ENCODE measurements at places on chromosomes 1 and 21.

- DNase-seq, result no peak
Measured at GRCh38 chr1:206025283-206025820, 1.7 kb upstream of the CTSE start.

DNA sequence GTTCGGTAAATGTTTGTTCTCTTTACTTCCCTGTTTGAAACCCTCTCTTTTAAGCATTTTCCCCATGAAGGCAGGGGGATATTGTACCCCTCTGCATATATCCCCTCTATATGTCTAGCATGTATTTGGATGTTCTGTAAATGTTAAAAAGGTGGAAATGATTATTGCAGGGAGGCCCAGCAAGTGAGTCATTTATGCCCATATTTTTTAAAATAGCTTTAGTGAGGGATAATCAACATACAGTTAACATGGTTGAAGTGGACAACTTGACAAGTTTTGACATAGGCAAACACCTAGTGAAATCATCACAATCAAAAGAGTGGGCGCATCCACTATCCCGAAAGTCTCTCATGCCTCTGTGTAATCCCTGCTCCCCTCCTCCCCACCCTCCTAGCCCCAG, 20.8 kb upstream of the RGS16 start:
- DNase-seq, result no peak

- DNase-seq, result peak; percentile 97
Measured at GRCh38 chr21:34888569-34889319, 160.4 kb downstream of the RUNX1 start.

GRCh38 chr21:41406340-41406739, 19.7 kb upstream of the MX1 start:
- DNase-seq, result no peak

GRCh38 chr1:116529199-116529631, 41.6 kb downstream of the CD58 start:
- no peak for DNase-seq

DNA sequence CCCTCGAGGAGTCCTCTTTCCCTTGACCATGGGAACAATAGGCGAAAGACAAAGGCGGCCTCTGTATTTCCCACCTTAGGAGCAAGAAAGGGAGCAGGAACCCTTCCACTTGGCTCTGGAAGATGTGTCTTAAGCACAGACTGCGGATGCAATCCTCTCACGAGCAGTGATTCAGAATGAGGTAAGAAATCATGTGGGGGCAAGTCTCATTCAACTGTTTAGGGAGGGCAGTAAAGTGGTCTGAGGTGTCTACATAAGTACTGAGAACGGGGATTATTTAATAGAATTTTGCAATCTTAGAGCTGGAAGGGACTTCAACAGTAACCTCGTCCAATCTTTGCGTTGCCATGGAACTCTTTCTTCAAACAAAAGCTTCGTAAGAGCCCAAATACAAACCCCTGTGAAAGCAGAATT, 1.6 kb upstream of the DYRK3 start:
- DNase-seq, result peak; percentile 36

DNA sequence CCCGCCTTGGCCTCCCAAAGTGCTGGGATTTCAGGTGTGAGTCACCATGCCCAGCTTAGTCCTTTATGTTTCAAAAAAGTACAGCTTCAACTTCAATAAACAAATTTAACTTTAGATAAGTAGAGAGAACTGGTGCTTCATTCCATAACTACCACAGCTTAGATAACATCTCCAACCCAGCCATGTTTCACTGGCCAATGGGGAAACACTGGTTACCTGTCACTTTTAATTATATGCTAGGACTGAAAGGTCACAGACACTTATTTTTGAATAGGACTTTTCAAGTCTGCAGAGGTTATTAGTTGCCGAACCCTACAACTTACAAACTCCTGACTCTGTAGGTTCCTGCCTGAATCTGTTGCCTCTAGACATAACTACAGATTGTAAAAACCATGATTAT, 56.5 kb upstream of the ST6GALNAC3 start:
- no peak for DNase-seq

GRCh38 chr1:212528501-212528900, 80.1 kb upstream of the ATF3 start:
- no peak for DNase-seq

DNA sequence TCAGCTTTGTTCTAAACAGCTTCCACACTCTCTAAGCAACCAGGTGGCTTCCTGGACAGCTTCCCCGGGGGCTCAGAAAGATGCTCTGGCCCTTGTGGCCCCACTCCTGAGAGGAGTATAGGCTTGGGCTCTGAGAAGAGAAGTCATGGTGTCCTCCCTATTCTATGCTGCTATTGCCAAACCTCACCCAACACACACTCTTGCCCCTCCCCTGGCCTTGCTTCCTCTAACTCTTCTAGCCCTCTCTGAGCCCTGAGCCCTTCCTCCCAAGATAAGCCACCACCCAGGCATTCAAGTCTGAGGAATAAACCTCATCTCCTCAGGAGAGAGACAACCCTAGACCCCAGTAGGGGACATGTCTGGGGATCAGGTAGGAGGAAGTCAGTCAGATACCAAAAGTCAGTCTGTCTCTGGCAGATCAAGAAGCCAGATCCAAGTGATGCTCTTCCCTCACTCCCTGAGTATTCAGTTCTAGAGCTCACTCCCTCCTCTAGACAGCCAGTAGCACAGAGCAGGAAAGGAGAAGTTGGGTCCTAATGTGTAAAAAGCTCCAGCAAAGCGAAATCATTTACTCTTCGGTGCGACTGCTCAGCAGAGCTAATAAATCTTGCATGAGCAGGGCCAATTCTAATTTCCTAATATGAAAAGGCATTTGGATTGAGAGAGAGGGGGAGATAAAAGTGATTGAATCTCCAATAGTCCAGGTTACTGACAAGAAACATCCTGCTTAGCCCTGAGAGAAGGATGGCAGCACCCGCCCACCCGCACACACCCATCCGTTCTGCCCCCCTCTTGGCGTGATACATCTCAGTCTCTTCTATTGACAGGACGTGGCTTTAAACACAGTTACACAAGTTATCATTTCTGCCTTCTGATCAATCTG, 50.5 kb downstream of the DMAP1 start:
- peak; percentile 8 for DNase-seq

DNA sequence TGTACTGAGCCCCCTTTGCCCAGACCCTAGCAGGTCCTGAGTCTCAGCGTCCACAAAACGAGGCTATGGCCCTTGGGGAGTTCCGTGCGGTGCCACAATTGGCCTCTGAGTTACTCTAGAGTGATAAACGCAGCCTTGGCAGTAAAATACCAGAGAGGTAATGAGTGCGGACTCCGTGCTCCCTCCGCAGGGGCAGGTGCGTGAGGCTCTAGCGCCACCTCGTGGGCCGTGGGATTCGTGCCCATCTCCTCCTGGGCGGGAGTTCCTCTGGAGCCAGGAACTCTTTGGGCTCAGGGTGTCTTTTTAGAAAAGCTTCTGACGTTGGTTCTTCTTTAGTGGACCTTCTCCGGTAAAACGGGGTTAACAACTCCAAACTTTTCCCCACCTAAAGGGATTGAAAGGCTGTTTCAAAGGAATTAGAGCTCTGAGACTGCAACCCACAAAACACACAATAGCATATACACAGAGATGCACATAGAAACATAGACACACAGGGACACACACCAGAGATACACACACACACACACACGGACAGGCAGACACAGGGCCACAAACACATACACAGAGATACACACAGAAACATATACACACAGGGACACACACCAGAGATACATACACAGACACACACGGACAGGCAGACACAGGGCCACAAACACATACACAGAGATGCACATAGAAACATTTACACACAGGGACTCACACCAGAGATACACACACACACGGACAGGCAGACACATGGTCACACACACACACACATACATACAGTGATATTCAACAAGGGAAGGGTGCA, 99.4 kb downstream of the KCNJ15 start:
- peak; percentile 76 for DNase-seq

GRCh38 chr1:36328088-36328480, 4.6 kb upstream of the EVA1B start:
- no peak for DNase-seq

DNA sequence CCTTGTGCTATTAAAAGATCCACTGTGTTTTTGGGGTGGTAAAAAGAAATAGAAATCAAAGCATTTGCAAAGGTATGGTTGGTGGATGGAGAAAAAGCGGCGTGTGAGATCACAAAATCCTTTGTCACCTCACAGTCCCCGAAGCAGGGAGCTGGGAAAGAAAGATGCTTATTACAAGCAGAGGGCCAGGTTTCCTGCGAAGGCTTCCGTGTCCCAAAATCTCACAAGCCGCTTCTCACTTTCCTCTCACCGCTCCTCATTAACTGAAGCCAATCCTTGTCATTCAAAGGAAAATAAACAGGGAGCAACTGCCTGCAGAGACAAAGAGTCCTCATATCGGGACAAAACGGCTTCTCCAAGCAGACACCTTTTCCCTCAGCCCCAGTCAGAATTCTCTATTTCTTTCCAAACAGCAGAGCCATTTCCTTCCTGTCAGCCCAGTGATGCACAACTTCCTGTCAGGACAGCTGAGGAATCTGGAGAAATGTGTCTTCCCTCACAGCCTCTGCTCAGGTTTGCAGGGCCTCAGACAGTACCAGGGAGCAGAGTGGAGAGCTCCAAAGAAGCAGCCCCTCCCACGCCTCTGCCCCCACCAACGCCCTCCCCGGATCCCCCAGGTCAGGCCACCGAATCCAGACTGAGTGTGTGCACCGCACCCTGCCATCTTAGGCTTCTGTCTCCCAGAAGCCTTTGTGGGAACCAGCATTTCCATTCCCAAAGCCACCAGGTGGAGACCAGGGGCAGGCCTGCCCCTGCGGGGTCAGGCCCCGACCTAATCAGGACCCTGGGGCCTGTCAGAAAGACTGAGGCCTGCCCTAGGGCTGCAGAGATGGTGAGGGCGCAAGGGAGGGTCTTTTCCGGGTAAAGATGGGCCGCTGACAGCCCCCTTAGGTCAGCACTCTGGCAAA, 29.6 kb downstream of the KCNN3 start:
- DNase-seq, result peak; percentile 39

- no peak for DNase-seq
Measured at GRCh38 chr21:15682977-15683376, 46.8 kb upstream of the USP25 start.

- DNase-seq, result no peak
Measured at GRCh38 chr1:217585577-217585976, 45.3 kb downstream of the GPATCH2 start.

DNA sequence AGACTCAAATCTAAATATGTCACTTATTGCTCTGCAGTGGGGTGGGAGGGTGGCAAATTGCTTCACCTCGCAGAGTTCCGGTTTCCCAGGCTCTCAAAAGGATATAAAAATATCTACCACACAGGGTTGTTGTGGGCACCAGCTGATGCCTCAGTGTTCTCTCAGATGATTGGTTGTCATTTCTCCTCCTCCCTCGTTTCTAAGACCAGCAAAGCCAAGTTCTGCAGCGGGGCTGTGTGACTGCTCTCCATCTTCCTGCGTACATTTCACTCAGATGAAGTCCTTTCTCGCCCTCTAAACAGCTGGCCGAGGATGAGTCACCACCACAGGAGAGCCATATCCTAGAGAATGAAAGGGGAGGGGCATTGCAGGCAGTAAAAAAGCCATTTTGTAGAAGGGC, 35.0 kb upstream of the VWA5B1 start:
- peak; percentile 35 for DNase-seq

DNA sequence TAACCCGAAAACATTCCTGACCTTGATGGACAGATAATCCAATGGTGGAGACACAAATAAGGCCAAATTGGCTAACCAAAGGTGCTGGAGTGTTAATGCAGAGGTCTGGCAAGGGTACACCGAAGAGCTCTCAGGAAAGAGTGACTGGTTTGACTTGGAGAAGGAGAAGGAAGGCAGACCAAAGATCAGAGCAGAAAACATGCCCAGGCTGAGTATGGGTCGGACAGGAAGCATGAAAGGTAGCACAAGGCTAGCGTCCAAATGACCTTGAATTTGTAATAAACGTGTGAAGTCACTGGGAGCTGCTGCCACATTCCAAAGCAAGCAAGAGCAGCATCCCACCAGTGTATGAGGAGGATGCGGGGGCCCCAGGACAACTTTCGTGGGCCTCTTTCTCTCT, 45.7 kb downstream of the APP start:
- no peak for DNase-seq

- no peak for DNase-seq
Measured at GRCh38 chr1:109668123-109668775, 392 bp downstream of the GSTM2 start.

DNA sequence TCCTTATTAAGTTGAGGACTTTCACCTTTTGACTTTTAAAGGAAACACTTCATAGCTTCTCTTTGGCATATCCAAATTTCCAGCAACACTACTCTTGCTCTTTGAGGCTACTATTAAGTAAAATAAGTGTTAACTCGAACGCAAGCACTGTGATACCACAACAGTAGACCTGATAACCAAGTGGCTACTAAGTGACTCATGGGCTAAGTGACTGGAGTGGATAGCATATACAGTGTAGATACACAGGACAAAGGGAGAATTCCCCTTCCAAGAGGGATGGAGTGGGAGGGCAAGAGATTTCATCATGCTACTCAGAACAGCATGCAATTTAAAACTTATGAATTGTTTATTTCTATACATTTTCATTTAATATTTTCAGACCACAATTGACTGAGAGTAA, 9.8 kb upstream of the KCNA3 start:
- no peak for DNase-seq

GRCh38 chr1:6424000-6424565, 493 bp upstream of the ESPN start:
- DNase-seq, result no peak

Data from mesendoderm (in vitro differentiated cells).